Nephron progenitor cell (in vitro differentiated cells): ENCODE measurements at places on chromosomes 16 and 17.

- no peak for DNase-seq
These were observed 21.1 kb upstream of the NSMCE1 start for GRCh38 chr16:27289669-27290068.

DNA sequence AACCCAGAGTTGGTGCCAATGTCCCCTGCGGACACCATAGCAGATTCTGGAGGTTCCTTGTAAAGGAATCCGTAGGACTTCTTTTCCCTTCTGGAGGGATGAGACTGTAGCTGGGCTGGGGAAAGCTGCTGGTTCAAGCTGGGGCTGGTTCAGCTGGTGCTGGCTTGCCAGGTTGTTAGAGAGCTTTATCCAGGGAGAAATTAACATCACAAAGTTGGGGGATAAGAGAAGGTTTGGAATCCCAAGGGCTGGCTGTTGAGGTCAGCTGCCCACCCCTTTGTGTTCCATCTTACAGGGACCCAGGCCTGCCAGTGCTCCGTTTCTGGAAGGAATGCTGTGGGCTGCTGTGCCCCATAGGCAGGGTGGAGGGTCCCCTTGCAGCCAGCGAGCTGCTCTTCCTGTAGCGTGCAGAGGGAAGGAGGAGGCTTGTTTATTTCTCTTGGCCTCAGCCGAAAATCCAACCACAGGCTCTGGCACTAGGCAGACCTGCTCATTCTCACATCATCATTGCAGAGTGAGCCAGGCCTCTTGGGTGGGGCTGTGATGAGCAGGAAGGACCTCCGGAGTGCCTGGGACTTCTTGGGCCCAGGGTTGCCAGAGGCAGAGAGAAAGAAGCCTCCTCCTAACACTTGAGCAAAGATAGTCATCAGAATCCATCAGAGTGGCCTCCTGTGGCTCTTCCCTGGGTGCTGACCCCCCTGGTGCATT is 251.1 kb downstream of the SEC14L1 start:
- DNase-seq: no peak

- no peak for DNase-seq
These were observed 7.0 kb downstream of the TOM1L2 start for GRCh38 chr17:17965152-17965721.

- DNase-seq: peak; percentile 26
These were observed 22.7 kb downstream of the TRPV3 start for GRCh38 chr17:3534881-3535252.

DNA sequence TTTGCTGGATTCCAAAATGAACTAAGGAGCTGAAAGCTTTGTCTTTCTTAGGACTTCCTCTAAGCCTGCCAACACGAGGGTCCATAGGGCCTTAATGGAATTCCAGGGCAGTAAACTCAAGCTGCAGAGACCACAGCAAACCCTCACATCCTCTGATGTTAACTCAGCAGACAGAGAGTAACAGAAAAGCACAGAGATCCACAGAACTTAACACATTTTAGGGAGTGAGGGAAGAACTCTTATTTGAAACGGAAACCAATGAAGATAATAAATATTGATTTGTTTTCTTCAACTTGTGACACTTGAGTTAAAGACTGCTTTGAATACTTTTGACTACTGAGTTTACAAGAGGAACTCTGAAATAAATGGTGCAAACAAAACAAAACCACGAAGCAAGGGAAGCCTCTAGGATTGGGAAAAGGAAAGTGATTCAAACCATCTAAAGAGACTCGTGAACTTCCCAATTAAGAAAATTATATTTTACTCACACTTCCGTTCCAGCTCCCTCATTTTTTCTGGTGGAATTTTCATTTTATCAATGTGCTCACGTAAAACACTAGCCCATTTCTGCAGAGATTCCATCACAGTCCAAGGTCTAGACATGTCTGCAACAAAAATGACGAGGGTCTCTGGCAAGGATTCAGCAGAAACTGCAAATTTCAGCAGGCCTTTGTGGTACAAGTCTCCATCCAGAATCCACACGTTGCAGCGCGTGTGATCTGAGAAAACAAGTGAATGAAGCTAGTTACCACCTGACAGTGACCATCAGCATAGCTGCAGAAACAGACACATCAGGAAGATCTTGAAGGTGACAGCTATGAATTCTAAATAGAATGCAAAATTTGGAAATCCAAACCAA is 9.2 kb downstream of the DYNC1LI2 start:
- no peak for DNase-seq

GRCh38 chr17:70888324-70888723 is 719.0 kb downstream of the KCNJ2 start:
- DNase-seq: no peak

DNA sequence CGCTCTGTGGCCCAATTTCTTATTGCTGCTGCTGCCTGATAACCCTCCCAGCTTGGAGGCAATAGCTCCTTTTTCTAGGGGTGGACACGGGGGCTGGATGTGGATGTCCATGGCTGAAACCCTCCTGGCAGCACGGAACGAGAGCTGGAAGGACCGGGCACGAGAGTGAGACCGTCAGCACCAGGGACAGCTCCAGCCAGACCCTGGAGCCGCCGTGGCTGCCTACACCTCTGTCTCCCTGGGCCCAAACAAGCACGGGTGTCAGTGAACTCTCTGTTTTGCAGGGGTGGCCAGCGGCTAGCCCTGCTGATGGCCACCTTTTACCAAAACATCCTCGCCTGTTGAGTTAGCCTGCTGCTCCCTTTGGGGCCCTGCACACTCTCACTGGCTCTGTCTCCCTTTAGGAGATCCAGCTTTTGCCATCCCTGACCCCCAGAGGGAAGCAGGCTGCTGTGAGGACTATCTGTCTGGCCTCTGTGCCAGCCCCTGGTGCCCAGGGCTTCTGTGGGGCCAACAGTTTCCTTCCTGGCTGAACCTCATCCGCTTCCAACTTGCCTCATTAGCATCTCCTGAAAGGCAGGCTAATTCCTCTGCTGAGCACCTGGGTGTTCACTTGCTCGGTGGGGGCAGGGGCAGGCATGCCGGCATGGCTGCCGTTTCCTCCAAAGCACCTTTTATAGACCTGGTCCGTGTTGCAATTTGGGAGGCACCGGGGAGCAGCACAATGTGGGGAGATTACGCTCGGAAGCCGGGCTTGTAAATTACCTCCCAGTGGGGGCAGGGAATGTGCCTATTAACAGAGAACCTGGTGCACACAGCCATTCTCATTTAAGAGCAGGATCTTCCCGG is 118.1 kb downstream of the ENGASE start:
- DNase-seq: peak; percentile 96

GRCh38 chr16:11320170-11320569 is 25.1 kb upstream of the RMI2 start:
- DNase-seq: no peak

- DNase-seq: no peak
These were observed 13.1 kb upstream of the ABCC3 start for GRCh38 chr17:50621574-50622031.

GRCh38 chr17:1878419-1879121 is 48.8 kb downstream of the RPA1 start:
- no peak for DNase-seq

DNA sequence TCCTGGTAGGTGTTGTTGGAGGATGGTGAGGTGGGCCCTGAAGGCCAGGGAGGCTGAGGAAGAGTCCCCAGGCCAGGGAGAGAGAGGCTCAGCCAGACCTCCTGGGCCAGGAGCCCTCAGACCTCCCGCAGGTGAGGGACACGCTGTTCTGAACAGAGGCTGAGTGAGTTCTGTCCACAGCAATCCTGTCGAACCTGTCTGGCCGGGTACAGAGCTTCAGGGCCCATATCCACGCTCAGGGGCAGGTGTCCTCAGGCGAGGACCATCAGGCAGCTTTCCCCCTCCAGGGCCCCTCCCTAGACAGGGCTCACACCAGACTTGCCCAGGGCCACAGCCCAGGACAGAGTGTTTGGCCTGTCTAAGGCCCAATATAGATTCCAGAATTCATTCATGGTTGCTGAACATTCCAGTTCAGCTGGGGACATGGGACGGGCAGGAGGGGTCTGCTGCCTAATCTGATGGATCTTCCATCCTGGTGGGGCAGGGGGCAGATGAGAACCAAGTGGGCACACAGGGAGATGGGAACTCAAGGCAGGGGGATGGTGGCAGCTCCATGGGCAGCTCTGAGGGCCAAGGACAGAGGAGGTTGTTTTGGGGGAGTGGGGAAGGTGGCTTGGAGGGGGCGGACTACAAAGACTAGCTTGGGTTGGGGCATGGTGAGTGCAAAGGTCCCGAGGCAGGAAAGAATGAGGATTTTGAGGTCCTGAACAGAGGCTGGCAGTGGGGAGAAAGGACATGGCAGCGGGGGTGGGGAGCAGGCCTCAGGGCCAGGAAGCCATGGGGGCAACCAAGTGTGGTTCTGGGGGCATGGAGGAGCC is 23.4 kb upstream of the MPRIP start:
- DNase-seq: no peak

- DNase-seq: peak; percentile 61
These were observed 24.2 kb downstream of the B9D1 start for GRCh38 chr17:19338031-19338990.

GRCh38 chr16:60166111-60166510 is 1432.0 kb upstream of the GOT2 start:
- no peak for DNase-seq

DNA sequence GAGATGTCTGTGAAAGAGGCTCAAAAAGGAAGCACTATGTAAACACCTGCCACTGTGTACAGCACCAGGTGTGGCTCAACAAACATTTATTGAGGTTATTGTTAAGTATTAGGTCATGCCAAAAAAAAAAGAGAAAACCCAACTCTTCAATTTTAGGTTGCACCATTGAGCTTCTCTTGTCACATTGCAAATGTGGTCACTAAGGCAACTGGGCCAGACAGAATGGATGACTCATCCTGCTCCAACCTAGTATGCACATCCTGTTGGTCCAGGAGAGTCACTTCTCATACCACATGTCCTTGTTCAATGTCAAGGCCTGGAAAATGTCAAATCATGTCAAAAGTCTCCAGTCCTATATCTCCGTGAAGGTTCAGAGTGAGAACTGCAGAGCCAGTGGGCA is 25.0 kb downstream of the HOXB1 start:
- DNase-seq: no peak

GRCh38 chr16:50957056-50957455 is 194.0 kb downstream of the SALL1 start:
- DNase-seq: no peak

- DNase-seq: no peak
These were observed 27.1 kb downstream of the CDH13 start for GRCh38 chr16:82653550-82654511.

DNA sequence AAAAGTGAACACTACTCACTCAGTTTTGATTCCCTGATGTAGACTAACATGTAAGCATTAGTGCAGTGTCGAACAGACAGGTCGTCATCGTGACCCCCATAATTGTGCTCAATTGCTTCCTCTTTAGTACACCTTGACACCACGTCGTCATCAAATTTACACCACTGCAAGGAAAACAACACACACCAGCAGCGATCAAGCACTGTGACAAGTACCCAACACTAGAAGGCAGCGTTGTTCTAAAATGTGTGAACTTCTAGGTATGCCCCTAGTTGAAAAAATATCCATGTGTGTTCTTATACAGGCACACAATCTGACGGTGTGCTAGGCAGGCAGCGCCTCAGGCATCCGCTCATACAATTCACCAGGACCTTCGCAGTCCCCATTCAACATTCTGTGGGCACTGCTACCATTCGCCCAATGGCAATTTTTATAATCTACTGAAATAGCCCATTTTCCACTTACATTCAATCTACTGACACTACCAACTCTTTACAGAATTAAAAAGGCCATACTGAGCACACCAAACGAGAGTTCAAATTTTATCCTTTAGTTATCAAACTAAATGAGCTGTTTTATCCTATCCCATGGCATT is 23.1 kb downstream of the LITAFD start:
- no peak for DNase-seq

GRCh38 chr17:62611292-62611691 is 16.2 kb upstream of the MRC2 start:
- no peak for DNase-seq

DNA sequence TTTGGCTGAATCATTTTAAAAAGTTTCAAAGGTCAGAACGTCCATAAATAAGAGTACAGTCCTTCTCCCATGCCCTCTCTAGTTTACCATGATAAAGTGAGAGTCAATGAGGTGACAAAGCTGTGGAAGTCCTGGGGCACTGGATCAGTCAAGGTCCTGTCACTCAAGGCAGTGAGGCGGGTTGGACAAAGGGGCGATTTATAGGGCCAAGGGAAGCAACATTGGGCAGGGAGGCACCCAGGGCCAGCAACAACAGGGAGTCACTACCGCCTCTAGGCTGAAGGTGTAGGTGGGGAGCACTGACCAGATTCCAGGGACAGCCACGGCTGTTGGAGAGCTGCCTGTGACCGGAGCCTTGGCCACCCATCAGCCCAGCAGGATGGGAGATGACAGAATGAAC is 28.6 kb upstream of the DYNLL2 start:
- DNase-seq: no peak

DNA sequence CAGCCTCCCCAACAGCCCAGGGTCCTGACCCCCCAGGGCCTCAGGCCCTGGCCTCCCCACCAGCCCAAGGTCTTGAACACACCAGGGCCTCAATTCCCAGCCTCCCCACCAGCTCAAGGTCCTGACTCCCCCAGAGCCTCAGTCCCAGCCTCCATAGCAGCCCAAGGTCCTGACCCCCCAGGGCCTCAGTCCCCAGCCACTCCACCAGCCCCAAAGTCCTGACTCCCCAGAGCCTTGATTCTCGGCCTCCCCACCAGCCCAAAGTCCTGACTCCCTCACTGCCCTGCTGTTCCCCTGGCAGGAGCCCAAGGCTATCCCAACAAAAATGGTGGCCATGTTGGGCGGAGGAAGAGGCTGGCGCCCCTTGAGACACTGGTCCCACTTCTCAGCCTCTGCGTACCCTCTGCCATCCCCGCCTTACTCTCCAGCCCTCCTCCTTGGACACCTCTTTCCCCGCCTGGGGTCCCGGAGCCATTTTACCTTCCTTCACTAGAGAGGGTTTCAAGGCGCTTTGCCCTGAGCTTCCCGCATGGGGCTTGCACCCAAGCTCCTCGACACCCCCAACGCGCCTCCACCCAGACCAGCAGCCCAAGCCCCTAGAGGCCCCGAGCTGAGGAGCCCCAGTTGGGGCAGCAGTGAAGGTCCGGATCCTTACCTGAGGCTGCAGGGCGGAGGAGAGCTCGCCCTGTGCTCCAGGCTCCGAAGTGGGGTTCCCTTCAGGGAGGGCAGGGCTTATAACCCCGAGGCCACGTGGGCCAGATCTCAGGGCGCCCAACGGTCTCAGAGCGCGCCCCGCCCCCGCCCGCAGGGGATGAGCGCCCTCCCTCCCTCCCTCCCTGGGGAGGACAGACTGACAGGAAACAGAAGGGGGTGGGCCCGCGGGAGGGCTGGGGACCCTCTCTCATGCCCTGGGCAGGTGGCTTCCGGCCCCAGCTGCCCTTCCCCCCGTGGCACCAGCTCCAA is 3.5 kb upstream of the TSPOAP1 start:
- DNase-seq: no peak

DNA sequence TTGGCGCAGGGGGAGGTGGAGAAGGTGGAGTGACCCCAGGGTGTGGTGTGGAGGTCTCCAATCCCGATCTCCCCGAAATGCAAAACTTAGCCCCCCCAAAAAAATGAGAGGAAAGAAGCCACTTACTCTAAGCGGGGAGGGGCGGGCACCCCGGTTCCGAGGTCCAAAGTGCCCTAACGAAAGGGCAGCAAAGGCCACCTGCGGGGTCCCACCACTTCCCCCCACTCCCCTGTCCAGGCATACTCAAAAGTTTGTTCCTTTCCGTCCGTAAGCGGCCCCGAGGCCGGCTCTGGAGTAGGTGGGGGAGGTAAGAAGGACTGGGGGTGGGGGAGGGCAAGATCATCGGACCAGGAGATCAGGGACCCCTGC is 1.1 kb downstream of the TOX3 start:
- DNase-seq: no peak
